ENCODE measurements at places on chromosomes 1 and 21.
A peak's percentile ranks its signal among the peaks of the same experiment; 100 is the strongest.

- no peak for DNase-seq
These were observed 440.7 kb downstream of the CAMTA1 start for GRCh38 chr1:7225711-7226505.

DNA sequence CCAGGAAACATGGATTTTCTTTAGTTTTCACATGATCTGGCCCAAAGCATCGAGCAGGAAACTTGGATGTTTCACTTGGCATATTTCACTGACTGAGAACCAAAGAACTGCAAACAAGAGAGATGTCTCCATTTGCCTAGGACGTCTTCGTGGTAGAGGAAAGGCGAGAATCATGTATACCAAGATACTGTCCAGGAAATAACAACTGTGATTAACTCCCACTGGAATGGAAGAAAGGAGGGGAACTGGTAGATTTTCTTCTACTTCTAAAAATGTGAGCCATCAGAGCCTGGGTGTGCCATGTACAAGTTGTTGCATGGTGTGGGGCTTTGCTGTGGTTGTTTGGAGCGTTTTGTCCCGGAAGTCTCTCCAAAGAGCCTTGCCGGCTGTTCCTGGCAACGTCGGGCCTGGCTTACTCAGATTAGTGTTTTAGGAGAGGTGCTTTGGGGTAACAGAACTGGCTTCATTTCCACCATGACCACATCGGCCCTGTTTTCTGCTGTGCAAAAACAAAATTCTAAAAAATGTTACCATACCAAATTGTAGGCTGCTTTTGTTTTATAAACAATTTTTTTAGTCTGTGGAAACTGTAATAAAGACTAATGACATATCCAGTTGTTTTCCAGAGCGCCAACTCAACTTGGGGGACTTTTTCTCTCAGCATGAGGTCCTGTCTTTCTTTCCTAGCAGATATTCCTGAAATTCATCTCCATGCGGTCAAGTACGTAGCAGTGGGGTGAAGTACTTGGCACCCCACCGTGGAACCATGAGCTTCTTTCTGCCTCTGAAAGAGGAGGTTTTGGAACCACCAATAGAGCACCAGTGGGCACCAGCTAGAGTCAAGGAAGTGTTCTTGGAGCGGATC, 118.3 kb downstream of the TM2D1 start:
- no peak for DNase-seq

GRCh38 chr1:38121231-38121680, 74.7 kb upstream of the POU3F1 start:
- DNase-seq: no peak

- DNase-seq: no peak
These were observed 85.2 kb downstream of the LACTBL1 start for GRCh38 chr1:22887491-22887890.

DNA sequence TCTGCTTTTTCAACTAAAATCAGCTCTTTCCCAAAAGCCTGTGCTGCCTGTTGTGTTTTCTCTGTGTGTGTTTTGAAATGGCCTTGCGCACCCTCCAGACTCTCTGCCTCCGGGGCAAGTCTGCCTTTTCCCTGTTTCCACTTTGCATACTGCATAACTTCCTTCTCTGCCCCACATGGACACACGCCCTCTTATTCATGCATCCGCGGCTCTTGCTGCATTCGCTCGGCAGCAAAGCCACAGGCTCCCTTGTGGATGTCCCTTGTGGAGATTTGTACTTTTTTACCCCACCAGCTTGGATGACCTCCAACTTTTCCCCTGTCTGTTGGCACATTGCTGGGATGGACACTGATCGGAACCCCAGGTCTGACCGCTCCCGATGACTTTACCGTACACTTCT, 147.6 kb downstream of the ADSS2 start:
- no peak for DNase-seq

DNA sequence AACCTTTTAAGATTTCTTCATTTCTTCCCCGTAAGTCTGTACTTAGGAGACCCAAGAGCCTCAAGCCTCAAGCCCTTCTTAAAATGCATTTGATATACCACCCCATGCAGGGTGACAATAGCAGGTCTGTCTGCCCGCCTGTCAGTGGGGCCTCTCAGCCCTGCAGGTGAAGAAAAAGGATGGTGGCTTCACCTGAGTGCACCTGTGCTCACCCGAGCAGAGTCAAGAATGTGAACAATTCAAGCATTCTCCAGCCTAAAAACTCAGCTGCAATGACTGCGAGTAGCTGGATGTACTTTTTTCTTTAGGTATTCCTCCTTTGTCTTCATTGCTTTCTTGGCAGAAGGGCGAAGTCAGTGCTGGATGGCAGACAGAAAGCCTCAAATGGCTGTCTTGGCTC, 203.3 kb downstream of the LMX1A start:
- no peak for DNase-seq

GRCh38 chr1:21946836-21947587, 9.9 kb upstream of the HSPG2 start:
- DNase-seq: no peak

DNA sequence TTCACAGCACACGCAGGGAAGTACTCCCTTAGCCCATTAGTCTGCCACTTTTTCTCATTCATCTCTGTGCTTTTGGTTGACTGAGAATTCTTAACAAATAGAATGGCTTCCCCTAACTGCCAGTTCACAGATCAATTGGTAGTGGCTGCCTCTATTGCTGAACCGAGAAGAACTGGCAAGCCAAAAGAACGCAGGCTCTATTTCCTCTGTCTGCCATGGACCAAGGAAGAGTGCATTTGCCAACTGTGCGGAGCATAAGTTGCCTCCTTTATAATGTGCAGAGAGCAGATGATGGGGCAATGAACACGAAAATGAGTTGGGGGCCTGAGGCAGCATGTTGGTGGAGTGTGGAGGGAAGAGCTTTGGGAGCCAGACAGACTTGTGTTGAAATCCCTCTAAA, 483.1 kb upstream of the CAMK1G start:
- DNase-seq: no peak

DNA sequence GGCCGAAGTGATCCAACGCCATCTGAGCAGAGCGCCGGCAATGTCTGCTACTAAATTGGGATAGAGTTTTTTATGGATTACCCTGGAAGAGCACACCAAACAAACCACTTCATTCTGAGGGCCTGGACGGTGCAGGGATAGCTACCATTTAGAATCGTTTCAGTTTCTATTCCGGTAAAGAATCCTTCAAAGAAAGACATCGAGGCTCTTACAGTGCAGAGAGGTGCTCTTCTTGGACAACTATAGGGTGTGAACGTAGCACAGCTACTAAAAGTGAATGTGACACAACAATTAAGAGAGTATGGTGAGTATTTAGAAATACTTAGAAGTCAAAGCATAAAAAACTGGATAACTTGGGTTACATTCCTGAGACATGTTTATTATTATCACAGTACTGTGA, 16.1 kb downstream of the HIVEP3 start:
- no peak for DNase-seq

DNA sequence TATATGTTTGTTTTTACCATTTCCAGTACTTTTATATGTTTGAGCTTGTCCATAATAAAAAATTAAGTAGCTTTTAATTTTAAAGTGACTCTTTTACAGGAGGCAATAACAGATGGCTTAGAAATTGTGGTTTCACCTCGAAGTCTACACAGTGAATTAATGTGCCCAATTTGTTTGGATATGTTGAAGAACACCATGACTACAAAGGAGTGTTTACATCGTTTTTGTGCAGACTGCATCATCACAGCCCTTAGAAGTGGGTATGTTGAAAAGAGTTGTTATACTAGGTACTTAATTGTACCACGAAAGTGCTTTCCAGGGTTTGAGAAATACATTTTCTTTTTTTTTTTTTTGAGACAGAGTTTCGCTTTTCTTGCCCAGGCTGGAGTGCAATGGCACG, 46.1 kb downstream of the RNF2 start:
- DNase-seq: no peak

GRCh38 chr1:151839457-151840403, at the start of gene C2CD4D:
Gene C2CD4D (minus strand): TSS chr1:151839820. CDS start chr1:151838989, 831 bp downstream.
- no peak for DNase-seq

- no peak for DNase-seq
These were observed 454.0 kb upstream of the C1orf87 start for GRCh38 chr1:60527567-60527966.

DNA sequence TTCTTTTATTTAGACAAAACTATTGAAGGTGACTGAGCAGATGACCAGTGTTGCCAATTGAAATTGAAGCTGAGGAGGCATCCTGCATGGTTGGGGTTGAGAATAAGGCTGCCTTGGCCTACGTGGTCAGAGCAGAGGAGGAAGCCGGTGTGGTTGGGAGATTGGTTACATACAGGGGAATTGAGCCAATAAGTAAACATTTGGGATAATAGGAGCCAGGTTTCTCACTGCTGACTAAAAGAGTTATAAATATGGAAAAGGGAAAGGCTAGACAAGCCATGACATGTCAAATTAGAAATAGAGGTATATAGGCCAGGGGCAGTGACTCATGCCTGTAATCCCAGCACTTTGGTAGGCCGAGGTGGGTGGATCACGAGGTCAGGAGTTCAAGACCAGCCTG, 15.8 kb downstream of the SNX7 start:
- no peak for DNase-seq

- no peak for DNase-seq
These were observed 1.9 kb downstream of the SH2D2A start for GRCh38 chr1:156814571-156815260.

- no peak for DNase-seq
These were observed 16.8 kb downstream of the SLC19A2 start for GRCh38 chr1:169468982-169469381.

DNA sequence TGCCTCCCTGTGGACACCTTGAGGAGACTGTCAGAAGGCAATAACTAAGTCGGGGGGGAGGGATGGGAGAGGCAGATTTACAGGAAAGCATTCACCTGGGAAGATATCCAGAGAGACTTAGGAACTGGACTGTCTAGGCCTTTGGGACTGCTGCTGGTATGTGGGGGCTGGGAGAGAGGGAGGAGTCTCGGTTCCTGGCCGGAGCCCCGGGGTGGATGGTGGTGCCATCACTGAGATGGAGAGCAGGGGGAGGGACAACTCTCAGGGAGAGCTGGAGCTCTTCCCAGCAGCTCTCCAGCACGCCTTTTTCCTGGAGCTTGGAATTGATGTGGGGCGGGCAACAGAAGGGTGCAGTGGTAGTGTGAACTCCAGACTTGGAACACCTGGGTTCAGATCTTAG, 22.1 kb downstream of the PTPRF start:
- no peak for DNase-seq

- DNase-seq: peak; percentile 58
These were observed 14.5 kb downstream of the IFNAR2 start for GRCh38 chr21:33244082-33244778.

DNA sequence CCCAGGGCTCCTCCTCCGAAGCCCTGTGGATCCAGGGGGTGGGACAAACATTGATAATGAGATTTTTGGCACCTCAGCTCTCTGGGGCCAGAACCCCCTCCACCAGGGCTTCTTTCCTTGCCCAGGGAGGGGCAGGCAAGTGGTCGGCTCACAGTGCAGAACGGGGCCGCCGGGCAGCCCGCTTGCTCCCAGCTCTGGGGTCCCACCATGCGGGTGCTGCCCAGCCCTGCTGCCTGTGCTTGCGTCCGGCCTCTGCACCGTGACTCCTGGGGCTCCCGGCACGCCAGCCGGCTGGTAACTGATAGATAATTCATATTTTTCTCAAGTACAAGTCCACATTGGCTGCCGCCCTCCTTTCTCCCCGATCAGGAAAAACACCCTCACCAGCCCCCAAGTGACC, 42.0 kb upstream of the CCDC27 start:
- DNase-seq: no peak

DNA sequence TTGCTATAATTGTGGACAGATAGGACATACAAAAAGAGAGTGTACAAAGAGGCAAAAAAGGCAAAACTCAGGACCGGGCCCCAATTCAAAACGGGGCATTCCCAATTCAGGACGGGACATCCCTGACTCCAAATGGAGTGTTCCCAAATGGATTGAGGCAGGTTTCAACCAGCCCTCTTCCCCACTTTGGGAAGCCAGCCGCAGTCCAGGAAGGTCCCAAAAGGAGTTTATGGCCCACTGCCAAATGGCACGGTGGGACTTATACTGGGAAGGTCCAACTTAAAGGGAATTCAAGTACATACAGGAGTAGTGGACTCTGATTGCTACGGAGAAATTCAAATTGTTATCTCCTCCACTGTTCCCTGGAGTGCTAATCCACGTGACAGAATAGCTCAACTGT, 3.5 kb upstream of the ZNF669 start:
- no peak for DNase-seq

DNA sequence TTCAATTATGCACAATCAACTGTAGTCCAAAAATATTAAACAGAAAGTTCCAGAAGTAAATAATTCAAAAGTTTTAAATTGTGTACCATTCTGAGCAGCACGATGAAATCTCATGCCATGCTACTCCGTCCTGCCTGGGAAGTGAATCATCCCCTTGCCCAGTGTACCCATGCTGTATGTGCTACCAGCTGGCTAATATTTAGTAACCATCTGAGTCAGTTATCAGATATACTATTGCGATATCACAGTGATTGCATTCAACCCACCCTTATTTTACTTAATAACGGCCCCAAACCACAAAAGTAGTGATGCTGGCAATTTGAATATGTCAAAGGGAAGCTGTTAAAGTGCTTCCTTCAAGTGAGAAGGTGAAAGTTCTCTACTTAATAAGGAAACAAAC, 56.2 kb downstream of the EVI5 start:
- DNase-seq: no peak

DNA sequence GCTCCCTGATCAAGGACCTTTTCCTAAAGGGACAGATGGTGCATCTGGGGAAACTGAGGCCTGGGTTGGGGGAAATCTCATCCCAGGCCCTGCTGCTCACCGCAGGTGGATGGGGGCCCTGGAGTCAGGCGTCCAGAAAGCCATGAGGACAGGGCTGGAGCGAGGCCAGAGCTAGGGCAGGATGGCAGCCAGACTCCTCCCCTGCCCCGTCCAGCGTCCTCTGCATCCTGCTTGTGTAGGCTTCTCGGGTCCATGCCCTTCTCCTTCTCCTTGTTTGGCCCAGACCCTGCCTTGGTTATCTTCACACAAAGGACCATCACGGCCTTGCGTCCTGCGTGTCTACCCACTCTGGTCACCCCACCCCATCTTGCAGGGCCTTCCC, 43.0 kb downstream of the TRIM11 start:
- DNase-seq: no peak

DNA sequence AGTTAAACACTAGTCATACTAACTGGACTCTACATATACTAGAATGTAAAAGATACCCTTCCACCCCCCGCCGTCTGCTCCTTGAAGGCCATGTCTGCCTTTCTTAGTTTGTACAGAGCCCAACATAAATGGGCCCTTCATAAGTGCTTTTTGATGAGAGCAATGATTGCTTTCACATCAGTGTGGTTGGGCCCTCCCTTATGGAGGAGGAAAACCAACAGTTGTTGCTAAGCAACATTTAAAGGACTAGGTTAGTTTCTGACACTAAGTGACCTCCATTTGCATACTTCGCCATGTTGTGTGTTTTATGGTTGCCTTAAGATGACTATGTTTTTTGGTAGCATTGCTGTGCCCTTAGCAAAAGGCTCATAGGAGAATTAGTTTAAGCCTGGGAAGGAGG, 182.0 kb upstream of the SGIP1 start:
- DNase-seq: no peak

- no peak for DNase-seq
These were observed 173.7 kb downstream of the CLEC20A start for GRCh38 chr1:178323067-178323466.

- peak; percentile 19 for DNase-seq
These were observed 2.8 kb downstream of the PAQR7 start for GRCh38 chr1:25872713-25873112.

GRCh38 chr1:19035377-19036040, 79.0 kb upstream of the IFFO2 start:
- no peak for DNase-seq

All from Kasumi-1 (cell line).